ENCODE measurements at places on chromosomes 6 and 20.

DNA sequence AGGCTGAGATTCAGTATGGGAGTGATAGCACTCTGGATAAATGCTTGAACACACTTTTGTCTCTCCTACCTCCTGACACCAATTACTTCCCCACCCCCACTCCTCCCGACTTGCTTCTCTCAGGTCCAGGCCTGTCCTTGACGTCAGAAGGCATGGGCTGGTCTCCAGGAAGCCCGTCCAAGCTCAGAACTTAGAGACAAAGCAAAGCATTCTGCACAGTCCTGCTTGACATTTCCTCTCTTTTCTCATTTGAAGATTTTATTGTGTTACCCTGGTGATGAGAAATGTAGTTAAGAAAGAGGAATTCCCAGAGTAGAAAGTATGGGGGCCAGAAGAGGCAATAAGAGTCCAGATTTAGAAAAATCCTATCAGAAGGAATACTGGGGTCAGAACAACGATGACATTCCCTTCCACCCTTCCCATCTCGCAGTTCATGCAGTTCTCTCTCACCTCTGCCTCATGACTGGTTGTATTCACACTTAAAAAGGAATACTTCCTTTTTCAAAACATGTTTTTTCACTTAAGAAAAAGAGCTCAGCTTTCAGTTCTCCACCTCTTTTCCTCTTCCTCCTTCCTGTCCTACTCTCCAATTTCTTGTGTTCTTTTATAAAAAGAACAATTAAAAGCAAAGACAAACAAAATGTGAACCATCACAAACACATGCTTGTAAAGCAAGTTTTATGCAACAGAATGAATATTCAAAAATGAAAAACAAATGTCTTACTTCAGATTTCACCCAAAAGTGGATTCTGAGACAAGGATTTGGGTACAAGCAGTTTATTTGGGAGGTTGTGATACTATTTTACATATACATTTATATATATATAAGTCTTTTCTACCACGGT lies 18.5 kb upstream of the FAM184A start:
- no peak for DNase-seq

GRCh38 chr6:13089296-13089994 lies 238.9 kb downstream of the TBC1D7 start:
- DNase-seq = no peak

DNA sequence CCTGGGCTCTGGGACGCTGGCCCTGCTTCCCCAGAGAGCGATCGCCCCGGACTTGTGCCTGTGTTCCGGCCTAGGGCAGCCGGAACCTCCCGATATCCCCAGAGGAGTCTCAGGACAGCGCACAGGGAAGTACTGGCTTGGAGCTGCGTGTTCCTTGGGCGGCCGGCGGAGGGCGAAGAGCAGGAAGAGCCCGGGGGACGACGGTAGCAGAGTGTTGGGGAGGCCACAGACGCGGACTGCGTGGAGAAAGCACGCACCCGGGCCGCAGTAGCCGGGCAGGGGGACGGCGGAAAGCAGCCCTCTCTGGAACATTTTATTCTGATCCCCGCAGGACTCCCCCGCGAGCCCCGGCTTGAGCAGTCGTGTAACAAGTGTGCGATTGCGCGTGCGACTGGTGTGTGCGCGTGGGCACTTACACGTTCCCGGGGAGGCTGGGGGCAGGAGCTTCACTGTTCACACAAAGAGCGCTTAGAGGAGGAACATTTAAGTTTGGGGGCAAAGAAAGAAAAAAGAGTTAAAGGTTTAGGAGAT lies 36.1 kb downstream of the NCR2 start:
- no peak for DNase-seq

GRCh38 chr20:47552996-47553395 lies 51.3 kb downstream of the NCOA3 start:
- DNase-seq = no peak

GRCh38 chr6:83589076-83589475 lies 76.7 kb downstream of the PRSS35 start:
- no peak for DNase-seq

DNA sequence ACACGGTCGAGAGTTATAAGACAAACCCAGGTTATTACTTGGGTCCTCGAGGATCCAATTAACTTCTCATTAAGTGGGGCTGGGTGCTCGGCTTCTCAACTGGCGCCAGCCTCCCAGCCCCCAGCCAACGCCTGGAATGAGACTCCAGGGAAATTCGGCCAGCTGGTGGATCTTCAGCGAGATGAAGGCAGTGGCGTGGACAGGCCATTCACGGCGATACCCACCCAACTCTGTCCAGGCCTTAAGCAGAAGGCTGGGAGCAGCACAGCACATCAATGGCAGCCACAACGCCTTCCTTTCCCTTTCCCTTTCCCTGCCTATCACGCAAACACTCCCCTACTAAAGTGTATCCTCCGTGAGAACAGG lies 868 bp downstream of the METTL24 start:
- DNase-seq = no peak

- peak; percentile 46 for DNase-seq
These were observed 84.9 kb downstream of the FBXO5 start for GRCh38 chr6:152897807-152898399.

- no peak for DNase-seq
These were observed 131.9 kb downstream of the TRMT11 start for GRCh38 chr6:126118058-126118755.

DNA sequence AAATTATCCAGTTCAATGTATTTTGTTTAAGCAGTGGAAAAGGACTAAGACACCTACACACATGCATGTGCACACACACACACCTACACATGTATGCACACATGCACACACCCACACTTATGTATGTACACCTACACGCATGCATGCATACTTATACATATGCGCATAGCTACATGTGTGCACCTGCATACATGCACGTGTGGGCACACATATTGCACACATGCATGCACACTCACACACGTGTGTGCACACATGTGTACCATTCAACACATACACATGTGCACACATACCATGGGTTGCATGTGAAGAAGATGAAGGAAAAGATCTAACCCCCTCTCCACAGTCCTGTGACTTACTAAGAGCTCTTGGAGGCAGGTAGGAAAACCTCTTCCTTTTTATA lies 122.0 kb upstream of the MAFB start:
- DNase-seq = no peak

GRCh38 chr6:107491760-107492660 lies 2.1 kb downstream of the SOBP start:
- DNase-seq = no peak

- peak; percentile 57 for DNase-seq
These were observed 94.9 kb downstream of the RFX6 start for GRCh38 chr6:116971959-116972358.

DNA sequence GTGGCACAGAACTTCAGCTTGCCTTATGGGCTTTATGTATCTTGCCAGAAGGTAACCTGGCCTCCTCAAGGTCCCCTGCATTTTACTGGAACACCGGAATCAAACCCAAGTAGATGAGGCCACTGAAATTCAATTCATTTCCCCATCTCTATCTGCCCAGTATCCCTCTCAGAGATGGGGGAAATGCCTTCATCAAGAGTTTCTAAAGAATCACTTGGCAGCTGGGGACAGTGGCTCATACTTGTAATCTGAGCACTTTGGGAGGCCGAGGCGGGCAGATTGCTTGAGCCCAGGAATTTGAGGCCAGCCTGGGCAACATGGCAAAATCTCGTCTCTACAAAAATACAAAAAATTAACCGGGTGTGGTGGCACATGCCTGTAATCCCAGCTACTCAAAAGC lies 12.9 kb downstream of the MDGA1 start:
- no peak for DNase-seq

GRCh38 chr20:46850896-46851295 lies 43.7 kb upstream of the EYA2 start:
- DNase-seq = no peak

- no peak for DNase-seq
These were observed 209.8 kb upstream of the MARCKS start for GRCh38 chr6:113647143-113647889.

DNA sequence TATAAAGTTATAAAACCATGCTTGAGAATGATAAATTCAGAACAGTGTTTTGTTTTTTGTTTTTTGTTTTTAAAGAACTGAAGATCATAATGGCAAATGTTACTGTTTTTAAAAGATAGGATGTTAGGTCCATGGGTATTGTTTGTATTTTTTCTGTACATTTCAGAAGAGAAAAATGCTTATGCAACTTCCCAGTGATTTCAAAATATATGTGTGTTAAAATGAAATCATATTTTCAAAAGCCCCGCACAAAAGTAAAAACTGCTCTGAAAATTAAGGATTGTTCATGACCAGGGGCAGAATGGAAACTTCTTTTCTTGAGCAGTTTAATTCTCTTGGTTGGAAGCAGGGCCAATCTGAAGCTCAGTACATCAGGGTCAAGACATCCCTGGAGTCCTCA lies 109.2 kb upstream of the SIRPG start:
- no peak for DNase-seq

DNA sequence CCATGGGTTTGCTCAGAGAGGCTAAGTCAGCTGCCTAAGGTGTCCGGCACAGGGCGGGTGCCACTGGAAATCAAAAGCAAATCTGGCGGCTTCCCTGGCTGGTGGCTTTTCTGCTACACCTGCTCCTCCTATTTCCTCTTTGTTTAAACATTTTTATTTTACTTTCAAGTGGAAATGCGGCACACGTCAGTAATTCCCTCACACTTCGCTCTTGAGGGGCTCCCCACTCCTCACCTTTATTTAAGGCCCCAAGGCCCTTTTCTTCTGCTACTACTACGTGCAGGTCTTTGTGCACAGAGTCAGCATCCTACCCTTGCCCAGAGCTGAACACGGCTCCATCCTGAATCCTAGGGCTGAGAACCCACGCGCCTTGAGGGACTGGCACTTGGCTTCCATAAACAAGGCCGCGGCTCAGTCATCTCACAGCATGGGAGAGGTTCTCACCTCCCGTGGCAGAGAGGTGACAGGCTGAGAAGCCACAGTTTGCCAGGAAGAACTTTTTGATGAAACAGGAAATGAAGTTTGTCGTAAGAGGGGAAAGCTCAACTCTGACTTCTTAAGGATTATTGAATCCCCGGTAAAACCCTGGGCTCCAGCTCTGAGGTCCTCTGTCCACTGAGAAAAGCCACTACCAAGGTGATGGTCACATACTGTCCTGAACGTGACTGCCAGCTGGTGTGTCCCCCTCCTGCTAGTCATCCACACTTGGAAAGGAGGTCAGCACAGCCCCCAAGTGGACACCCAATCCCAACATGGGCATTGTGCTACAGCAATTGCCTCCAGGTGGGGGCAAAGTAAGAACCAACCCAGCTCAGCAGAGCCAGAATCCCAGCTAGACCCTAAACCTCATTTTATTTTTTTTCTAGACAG lies 48.0 kb downstream of the NFATC2 start:
- no peak for DNase-seq

GRCh38 chr20:14415467-14415866 lies 78.1 kb upstream of the FLRT3 start:
- DNase-seq = no peak

GRCh38 chr6:53630533-53631226 lies 34.9 kb downstream of the KLHL31 start:
- DNase-seq = no peak

DNA sequence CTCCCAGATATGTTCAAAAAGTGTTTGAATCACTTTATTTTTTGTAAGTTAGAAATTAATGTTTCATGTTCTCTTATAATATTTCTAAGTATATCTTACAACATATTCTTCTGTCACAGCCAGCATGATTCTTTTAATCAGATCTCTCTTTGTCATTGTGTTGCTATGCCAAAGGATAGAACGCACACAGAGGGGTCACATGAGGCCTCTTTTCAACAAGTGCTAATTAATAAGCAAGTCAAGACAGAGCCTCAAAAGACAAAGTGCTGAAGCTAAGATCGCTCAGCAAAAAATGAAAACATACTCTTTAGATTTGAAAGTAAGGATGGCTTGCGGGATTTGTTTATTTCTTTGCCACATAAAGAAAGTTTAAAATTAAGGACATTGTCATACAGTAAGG lies 508.8 kb upstream of the PTCHD4 start:
- no peak for DNase-seq

- no peak for DNase-seq
These were observed 6.8 kb downstream of the ADA start for GRCh38 chr20:44644667-44645131.

- DNase-seq = no peak
These were observed 27.8 kb downstream of the BAK1 start for GRCh38 chr6:33552252-33552651.

DNA sequence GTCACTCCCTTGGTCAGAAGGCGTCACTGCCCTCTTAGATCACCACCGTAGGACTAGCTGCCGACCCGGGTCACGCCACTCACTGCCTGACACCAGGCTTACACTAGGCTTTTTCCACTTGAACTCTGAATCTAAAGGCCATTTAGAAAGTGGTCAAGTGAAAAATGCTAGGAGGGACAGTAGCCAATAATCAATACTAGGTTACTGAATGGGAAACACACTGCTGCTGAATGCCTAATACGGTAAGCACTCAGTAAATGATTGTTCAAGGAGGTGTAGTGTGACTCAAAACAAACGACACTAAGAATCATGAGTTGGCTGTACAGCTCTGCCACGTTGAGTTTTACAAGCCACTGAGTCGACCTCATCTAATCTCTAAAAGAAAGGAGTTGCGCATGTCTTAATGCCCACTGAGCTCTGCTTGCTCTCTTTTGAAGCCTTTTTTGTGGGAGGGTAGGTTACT lies 760 bp upstream of the IBTK start:
- no peak for DNase-seq

DNA sequence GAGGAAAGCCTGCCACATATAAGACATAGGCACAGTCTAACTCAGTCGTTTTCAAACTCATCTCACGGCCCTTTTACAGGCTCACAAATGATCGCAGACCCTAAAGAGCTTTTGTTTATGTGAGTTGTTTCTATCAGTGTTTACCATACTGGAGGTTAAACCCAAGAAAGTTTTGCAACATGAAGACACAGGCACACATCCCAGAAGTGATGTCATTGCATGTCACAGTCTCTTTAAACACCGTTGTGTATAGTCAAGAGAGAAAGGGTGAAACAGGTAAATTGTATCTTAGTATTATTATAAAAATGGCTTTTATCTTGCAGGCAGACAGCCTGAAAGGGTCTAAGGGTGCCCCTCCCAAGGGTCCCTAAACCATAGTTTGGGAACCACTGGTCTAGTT lies 96.7 kb downstream of the BACH2 start:
- no peak for DNase-seq

GRCh38 chr6:130840050-130840449 lies 12.8 kb downstream of the SMLR1 start:
- DNase-seq = no peak

- no peak for DNase-seq
These were observed 76.0 kb downstream of the ADTRP start for GRCh38 chr6:11702500-11703130.
